ENCODE measurements at places on chromosomes 7 and 10.
A peak's percentile ranks its signal among the peaks of the same experiment; 100 is the strongest.

DNA sequence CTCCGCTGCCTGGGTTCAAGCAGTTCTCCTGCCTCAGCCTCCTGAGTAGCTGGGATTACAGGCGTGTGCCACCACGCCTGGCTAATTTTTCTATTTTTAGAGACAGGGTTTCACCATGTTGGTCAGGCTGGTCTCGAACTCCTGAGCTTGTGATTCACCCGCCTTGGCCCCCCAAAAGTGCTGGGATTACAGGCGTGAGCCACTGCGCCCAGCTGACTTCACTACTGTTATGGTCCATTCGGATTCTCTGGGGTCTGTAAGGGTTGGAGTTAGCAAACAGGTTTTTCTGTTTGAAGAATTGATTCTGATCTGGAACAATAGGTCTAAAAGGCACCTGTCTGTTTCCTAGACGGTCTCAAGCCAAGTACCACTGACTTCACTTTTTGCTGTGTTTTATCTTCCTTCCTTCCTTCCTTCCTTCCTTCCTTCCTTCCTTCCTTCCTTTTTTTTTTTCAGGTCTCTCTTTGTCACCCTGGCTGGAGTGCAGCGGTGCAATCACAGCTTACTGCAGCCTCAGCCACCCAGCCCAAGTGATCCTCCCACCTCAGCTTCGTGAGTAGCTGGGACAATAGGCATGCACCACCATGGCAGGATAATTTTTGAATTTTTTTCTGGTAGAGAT, 192.2 kb downstream of the CAMK1D start:
- DNase-seq, result no peak

- DNase-seq, result no peak
Measured at GRCh38 chr10:100980711-100981110, 6.6 kb downstream of the MRPL43 start.

DNA sequence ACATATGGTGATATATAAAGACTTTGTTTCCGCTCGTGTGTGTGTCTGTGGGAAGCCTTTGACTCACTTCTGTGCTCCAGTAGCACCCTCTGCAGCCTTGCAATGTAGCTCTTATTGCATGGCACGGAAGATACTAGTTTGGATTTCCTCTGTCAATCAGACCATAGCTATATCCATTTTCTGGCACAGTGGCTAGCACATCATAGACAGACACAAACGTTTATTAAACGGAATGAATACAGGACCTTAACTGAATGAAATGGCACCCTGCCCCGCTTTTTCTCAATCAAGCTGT, 124.0 kb upstream of the PTPN20 start:
- DNase-seq, result peak; percentile 31

GRCh38 chr7:130476297-130477150, 15.4 kb upstream of the MEST start:
- no peak for DNase-seq

- DNase-seq, result no peak
Measured at GRCh38 chr10:66259836-66260235, 666.0 kb upstream of the LRRTM3 start.

DNA sequence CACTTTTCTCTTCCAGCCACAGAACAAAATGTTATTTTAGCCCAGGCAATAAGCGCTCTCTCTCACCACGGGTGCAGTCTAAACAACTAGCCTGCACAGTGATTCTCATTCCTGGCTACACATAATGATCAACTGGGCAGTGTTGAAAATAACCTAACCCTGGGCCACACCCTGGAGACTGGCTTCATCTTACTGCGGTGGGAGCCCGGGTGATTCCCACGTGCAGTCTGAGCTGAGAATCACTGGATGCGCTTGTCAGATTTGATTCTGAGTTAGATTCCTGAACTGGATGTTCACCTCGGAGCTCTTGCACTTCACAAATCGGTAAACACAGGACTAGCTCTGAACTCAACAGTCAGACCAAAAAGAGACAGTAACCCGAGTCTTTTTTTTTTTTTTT, 14.9 kb downstream of the ZC3HAV1 start:
- DNase-seq, result no peak

- peak; percentile 70 for DNase-seq
Measured at GRCh38 chr7:131057015-131057793, 270.5 kb upstream of the MKLN1 start.

- no peak for DNase-seq
Measured at GRCh38 chr7:156662277-156662676, 21.7 kb downstream of the RNF32 start.

GRCh38 chr10:110810625-110811024, 61.1 kb upstream of the PDCD4 start:
- no peak for DNase-seq

DNA sequence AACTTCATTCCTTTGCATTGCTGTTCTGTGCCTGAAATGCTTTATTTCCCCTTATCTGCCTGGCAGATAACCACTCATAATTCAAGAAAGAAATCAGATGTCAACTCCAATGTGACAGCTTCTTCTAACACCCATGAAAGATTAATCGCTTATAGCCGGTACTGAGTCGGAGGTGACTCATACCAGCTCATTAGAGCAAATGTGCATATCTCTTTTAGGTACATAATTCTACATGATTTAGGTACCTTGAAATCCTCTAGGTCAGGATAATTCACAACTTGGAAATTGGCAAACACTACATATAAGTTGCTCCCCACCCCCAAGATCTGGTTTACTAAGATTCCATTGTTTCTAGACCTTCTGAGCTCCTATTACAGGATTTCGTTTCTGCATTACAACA, 554.4 kb upstream of the SORCS1 start:
- DNase-seq, result no peak

DNA sequence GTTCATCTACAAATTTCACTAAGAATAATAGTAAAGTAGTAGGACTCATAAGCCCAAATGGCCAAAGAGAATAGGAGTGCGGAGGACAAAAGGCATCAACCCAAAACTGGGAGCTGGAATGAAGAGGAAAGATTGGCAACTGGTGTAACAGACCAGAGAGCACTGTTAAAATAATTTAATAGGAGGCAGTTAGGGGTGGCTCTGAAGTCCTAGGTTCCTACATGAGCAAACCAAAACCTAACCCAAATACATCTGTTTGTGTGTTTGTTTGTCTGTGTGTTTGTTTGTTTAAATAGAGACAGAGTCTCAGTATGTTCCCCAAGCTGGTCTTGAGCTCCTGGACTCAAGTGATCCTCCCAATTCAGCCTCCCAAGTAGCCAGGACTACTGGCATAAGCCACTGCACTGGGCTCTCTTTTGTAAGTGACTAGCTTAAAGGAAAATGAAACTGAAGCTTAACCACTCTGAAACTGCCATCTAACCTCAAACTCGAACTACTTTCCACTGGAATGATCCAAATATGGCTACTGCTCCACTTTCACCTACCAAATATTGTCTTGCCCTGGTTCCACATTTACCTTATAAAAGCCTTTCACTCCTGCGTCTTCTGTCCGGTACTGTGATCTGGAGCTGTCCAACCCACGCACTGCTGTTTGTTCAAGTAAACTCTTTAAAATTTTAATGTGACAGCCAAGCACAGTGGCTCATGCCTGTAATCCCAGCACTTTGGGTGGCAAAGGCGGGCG, 94.9 kb downstream of the AKR1D1 start:
- DNase-seq, result no peak

DNA sequence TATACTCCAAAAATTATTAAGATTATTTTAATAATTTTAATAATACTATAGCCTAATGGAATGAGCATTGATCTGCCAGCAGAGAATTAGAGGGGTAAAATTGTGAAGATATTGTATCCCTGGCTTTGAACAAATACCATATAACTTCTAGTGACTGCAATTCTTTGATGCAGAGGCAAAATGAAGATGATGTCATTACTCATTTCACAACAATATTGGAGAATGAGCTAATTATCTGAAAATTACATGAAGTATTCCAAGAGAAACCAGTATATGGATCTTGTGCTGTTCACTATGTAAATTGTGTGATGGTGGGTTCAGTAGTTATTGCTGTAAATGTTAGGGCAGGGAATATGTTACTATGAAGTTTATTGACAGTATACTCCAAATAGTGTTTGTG, 80.2 kb downstream of the CFTR start:
- no peak for DNase-seq

GRCh38 chr7:133081119-133081598, 731 bp downstream of the CHCHD3 start:
- DNase-seq, result no peak

GRCh38 chr10:45155784-45156183, 155.1 kb downstream of the ZNF22 start:
- DNase-seq, result no peak

DNA sequence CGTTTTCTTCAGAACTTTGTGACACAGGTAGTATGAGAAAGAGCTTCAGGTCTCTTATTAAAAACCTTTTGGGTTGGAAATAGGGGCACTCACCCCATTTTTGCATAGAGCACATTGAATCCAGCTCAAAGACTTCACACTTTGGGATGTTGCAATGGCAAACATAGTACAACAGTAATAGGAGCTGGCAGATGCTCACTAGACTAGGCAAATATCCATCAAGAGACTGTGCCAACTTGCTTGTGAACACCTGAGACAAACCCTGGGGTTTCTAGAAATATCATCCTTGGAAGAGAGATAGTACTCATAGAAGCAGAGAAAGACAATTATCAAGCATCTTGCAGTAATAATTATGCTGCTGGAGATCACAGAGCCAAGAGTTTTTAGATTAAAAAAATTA, 280.0 kb downstream of the CACNA2D1 start:
- DNase-seq, result no peak

DNA sequence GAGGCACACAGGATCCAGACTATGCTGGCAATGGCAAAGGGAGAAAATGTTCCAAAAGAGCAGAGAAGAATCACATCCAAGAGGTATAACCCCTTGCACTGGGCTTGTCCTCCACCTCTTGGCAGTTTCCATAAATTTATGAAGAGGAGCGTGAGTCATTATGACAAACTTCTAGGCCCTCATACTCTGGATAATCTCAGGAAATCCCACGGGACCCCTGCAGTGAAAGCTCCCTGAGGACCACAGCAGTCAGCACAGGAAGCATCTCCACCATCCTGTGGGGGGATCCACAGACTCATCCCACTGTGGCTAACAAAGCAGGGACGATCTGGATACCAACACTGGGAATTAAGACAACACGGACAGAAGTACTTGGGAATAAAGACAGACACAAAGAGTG, 30.3 kb upstream of the GPAM start:
- no peak for DNase-seq
